HEK293T (cell line): ENCODE measurements at places on chromosomes 12 and 14.

- no peak for DNase-seq
Observed at GRCh38 chr14:61997161-61997560, 234.9 kb downstream of the SNAPC1 start.

DNA sequence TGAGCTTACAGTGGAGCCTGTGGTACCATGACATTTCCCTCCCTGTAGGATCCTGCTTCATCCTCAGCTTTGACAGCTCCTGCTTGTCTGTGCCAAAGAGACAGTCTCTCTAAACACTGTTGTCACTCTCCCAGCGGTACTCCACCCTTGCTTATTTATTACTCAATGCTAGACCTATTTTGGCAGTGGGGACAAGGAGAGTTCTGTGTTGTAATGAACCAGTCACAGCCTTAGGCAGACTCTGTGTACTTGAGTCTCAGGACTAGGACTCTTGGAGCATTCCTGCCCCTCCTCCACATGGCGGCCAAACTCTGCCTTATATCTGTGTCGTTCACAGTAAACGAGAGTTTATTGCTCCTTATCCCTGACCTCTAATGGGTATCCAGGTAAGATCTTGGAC is 70.9 kb downstream of the PIK3C2G start:
- DNase-seq, result no peak

- DNase-seq, result no peak
Observed at GRCh38 chr14:103073367-103073875, 10.6 kb upstream of the LBHD2 start.

DNA sequence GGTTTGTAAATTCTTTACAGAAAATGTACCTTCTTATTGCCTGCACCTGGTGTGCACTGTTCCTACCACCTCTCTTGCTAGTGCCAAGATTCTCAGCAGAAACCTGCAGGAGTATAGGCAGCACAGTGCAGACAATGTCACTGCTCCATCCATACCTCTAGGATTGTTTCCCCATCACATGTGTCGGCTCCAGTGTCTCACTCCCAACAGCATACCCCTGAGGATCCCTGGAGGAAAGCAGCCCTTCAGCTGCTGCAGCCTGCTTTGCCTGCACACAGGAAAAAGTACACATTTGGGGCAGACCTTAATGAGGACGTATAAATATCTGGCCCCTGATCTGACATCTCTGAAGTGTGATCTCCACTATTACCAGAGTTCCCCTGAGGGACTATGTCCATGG is 235.5 kb downstream of the MDGA2 start:
- DNase-seq, result no peak

DNA sequence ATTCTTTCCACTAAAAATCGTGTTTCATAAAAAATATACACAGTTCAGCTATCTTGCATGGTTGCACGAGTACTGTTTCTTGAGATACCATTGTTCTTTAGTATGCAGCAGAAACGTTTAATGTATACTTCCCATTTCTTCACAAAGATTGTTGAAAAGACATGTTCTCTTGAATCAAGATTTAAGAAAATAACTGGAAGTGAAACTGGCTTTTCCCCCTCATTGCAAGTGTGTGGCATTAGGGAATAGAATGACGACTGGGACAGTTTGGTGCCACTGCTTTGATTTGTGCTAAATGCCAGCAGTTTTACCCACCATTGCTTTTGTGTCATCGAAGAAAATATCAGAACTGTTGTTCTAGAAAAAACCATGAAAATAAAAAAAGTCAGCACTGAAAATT is 20.3 kb upstream of the DHRS2 start:
- no peak for DNase-seq

GRCh38 chr14:61416591-61416990 is 95.2 kb downstream of the PRKCH start:
- no peak for DNase-seq

DNA sequence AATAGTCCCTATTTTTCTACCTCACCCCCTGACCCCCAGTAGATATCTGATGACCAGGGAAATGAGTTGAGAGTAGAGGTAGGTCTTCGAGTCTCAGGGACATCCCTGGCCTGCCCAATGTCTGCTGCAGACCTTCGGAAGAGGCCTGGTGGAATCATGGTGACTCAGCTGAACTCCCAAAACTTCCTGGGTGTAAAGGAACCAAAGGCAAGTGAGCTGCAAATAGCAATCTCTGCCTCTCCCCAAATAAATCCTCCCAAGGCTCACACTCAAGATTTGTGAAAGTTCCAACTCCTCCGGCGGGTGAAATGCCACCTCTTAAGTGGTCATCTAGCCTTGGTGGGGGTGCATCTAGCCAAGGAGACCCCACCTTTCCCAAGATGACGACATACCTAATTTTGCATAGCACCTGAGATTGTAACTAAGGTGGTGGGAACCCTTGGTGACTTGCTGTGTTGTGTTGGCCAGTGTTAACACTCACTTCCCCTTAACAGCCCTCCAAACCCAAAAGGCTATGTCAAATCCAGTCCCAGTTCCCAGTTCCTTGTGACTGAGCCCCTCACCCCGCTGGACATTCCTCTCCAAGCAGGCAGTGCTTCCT is 6.3 kb downstream of the ZFP36L1 start:
- DNase-seq, result no peak

GRCh38 chr12:15928870-15929571 is 17.9 kb downstream of the DERA start:
- no peak for DNase-seq

- no peak for DNase-seq
Observed at GRCh38 chr12:13127444-13127843, 24.0 kb upstream of the GSG1 start.

GRCh38 chr12:64675795-64676194 is 65.5 kb downstream of the RASSF3 start:
- DNase-seq, result no peak

GRCh38 chr12:99029511-99030271 is 384.6 kb downstream of the APAF1 start:
- DNase-seq, result no peak

GRCh38 chr12:21305661-21306060 is 29.1 kb downstream of the SLCO1A2 start:
- no peak for DNase-seq

GRCh38 chr12:108996320-108996719 is 24.5 kb downstream of the SVOP start:
- no peak for DNase-seq

- DNase-seq, result no peak
Observed at GRCh38 chr14:51201890-51202289, 38.2 kb upstream of the TMX1 start.

- no peak for DNase-seq
Observed at GRCh38 chr12:112848338-112848715, 56.8 kb downstream of the RPH3A start.

- peak; percentile 43 for DNase-seq
Observed at GRCh38 chr12:41365653-41366171, 177.6 kb downstream of the PDZRN4 start.
